ENCODE measurements at places on chromosomes 6 and 20.
A peak's percentile ranks its signal among the peaks of the same experiment; 100 is the strongest.

DNA sequence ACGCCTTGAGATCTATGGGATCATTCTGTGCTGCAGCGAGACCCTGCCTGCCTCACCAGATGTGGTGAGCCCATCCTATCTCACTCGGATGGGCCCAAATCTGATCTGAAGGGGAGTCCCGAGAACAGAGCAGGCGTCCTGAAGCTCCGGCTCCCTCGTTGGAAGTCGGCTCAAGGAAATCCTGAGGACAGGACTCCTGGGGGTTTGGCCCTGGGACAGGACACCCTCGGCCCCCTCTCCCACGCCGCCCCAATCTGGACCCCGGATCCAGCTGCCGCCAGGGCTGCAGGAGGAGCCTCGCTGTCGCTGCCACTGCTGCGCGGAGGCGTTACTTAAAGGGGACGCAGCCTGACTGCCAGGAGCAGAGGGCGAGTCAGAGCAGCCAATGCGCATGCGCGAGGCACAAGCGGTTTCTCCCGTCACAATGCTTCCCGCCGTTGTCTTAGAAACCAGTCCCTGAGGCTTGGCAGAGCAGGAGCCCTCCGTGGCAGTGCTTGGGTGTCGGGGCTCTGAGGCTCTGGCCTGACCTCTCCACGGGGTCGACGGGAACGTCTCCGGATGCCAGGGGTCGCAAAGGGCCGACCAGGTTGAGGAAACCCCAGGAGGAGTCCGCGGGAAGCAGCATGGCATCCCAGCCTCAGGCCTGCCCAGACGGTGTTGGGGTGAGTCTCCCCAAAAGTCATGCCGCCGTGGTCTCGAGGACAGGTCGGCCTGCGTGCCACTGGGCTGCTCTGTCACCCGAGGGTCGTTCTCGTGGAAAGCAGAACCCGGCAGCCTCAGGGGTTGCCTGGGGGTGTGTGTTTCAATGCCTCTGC lies 1567.8 kb upstream of the DEFB115 start:
- peak; percentile 78 for DNase-seq

- no peak for DNase-seq
Observed at GRCh38 chr6:21110684-21111083, 482.9 kb upstream of the SOX4 start.

- DNase-seq, result peak; percentile 34
Observed at GRCh38 chr20:24933266-24933908, 15.7 kb upstream of the CST7 start.

GRCh38 chr6:116420341-116420740 lies 40.8 kb upstream of the CALHM6 start:
- DNase-seq, result no peak

DNA sequence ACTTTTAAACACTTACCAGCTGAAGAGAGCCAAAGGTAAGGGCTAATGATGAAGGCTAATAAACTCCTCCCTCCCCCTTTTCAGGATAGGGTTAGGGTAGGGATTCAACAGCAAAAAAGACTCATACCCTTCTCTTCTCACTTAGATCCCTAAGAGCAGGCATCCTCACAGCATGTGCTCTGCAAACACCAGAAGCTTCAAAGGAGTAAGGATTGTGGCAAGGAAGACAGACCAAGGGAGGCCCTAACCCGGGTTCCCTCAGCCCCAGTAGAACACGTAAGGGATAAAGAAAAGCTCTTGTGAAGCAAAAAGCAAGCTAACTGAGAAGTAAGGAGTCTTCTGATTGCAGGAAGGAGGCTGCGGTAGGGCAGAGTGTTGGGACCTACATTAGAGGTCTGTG lies 11.6 kb downstream of the MAP3K7 start:
- no peak for DNase-seq

GRCh38 chr20:57159193-57159851 lies 107.1 kb downstream of the BMP7 start:
- no peak for DNase-seq

- no peak for DNase-seq
Observed at GRCh38 chr6:52143551-52143950, 42.6 kb upstream of the IL17A start.

- no peak for DNase-seq
Observed at GRCh38 chr6:136873748-136874147, 48.4 kb upstream of the SLC35D3 start.

DNA sequence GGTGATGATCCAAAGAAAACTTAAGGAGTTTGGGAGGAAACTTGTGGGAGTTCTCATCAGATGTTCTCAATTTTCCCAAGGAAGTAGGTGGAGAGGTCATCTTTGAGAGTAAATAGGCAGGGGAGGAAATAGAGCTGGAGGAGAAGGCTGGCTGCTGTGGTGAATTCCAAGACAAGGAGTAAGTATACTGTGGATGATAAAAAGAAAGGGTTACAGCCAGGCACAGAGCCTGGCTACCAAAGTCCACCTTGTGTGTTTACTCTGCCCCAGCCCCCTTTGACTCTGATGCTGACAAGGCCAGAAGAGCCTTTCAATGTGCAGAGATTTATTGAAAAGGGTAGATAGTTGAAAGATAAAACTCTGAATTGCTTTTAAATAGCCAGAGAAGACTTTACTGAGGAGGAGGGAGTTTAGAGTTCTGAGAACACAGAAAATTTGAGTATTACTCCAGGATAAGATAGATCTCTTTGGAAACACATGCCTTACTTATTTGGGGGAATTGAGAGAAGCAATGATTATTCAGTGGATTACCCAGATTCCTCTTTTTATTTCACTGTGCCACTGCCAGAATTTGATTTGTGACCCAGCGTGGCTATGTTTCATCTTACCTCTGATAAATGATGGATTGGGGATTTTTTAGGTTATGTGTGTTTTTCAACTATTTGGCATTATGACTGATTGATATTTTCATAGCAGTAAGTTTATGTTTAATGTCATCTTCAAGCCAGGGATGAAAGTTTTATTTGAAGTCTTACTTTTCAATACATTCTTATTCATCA lies 182.6 kb upstream of the JAG1 start:
- DNase-seq, result no peak

DNA sequence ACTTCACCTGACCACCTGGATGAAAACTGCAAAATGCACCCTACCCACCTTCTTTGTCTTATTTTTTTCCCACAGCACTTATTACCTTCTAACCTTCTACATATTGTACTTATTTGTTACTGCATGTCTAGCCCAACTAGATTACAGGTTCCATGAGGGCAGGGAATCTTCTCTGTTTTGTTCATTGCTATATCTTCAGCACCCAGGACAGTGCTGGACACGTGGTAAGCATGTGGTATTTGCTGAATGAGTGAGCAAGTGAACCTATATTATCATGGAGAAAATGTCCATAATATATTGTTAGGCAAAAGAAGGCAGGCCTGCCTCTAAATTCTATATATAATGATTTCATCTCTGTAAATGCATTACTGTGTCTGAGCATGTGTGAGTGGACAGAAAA lies 107.0 kb downstream of the TRERF1 start:
- no peak for DNase-seq
